Stimulated activated CD4-positive, alpha-beta T cell treated with anti-CD3 and anti-CD28 coated beads, Interleukin-4, amount 100 ng/mL, for 48 hours (primary cell): ENCODE measurements at places on chromosomes 2 and 18.

DNA sequence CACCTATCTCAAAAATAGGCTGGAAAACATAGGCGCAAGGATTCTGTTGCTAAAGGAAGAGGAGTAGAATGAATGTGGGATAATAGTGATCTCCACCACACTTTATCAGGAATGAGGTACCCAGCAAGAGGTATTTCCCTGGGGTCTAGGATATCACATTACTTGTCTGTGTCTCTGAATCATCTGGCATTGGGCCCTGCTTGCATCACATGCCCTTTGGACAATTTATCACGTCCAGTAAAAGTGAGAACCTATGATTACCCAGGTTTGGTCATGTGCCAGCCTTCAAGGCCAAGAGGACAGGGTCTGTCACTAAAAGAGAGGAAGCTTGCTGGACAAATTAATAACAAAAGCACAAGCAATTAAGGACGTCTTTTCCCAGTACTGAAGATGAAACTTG is 11.4 kb upstream of the TRAPPC8 start:
- DNase-seq = no peak

DNA sequence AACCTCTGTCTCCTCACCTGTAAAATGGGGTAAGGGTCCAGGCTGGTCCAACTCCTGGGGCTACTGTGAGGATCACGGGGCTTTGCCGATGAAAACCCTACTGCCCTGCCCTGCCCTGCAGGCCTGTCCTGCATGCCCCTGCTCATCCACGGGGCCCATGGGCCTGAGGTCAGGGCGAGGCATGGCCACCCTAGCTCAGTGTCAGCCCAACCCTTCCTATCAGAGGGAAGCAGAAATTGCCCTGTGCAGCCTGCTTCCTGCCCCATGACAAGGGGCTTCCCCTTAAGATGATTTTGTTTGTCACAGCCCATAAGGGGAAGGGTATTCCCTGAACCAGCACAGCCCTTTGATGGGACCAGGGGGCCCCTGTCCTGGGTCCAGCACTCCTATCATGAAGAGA is 353.6 kb upstream of the ID2 start:
- DNase-seq = no peak

- DNase-seq = no peak
These were observed 407.2 kb upstream of the CDH7 start for GRCh38 chr18:65343571-65343970.

DNA sequence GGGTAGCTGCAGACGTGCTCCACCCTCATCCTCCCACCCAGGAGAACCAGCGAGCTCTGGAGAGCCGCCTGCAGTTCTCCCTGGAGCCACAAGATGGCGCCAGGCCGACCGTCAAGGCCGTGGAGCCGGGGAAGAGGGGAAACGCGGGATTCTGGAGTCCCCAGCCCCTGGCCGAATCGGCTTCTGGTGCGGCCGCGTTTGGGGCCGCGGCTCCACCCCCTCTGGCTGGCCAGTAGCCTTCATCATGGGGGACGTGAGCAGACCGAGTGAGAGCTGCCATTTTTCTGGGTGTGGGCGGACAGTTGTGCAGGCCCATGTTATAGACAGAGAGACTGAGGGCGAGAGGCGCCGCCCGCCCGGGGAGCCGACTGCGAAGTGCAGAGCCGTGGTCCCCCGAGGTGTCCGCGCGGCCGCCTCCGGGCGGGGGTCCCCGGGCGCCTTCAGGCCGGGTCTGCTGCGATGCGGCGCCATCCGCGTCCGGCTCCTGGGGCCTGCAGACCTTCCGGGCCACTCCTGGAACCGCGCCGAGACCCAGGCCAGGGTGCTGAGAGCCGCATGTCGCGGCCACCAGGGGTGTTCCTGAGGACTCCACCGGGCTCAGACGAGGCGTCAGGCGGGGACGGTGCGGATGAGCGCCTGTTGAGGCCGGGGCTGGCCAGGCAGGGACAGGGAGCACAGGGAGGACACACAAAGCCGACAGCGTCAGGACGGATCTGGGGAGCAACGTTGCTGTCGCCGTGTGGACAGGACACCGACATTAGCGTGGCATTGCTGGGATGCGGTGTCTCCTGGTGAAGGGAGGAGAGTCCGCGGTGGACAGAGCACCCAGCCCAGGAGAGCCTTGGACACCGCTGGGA is 418.2 kb upstream of the HS6ST1 start:
- peak; percentile 41 for DNase-seq

DNA sequence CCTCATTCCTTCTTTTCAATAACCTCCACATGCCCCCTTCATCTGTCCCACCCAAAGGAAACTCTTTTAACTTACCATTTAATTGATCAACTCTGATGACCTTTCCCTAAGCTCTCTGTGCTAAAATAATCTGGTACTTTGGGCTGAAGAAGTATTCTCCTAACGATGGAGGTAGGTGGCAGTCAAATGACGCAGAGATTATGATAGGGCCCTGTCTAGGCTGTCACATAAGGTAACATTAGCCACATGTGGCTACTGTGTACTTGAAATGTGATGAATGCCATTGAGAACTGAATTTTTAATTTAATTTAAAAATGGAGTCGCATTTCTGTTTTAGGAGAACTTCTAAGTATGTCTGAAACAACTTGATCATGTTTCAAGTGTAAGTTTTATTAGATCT is 140.5 kb upstream of the TNP1 start:
- no peak for DNase-seq

DNA sequence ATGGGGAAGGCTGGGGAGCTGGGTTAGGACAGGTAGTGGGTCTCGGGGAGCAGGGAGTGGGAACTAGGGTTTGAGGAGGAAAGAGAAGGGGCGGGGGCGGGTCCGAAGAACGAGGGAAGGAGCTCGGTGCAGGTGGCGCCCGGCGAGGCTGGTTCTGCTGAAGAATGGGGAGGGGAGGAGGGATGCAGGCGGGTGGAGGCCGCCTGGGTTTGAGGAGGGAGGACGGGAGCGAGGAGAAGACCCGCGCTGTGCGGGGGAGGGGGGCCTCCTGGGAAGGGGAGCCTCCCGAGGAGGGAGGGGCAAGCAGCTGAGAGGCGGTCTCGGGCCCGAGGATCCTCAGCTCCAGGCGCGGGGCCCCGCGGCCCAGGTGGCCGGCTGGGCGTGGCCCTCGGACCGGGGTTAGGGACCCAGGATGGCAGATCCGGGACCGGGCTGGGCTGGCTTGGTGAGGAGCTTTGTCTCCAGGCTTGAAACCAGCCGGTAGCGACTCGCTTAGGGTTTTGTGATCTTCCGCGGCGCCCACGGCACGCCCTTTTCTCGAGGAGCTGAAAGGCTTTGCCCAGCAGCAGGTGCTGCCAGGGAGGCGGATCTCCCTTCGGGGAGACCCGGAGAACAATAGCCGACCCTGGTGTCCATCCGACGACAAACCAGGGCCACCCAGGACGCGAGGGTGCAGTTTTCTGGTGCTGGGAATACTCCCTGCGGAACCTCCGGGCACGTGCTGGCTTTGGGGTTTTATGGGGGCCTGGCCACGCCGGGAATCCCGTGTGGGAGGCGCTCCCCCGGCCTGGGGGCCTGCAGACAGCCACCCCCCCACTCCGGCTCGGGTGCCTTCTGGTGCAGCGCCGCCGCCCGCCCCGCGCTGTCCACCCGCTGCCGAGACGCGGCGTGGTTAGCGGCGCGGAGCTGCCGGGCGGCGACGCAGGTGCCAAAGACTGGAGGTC is 1.4 kb downstream of the DPYSL5 start:
- DNase-seq = no peak
